ENCODE measurements at places on chromosomes 4 and X.

DNA sequence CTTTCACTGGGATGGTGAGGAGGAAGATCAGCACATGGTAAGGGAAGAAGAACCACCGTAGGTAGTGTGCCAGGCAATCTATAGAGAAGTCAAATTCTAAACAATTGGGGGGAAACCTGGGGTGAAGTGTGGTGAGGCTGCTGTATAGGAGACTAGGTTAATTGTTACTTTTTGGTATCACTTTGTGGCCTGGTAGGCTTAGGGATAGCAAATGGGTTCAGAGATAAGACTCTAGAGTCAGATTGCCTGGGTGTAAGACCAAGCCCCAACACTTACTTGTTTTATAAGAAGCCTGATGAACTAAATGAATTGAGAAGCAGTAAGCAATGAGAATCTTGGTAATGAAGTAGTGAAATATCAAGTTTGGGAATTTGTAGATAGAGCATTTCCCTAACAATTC lies 8.7 kb downstream of the SMAD1 start:
- DNase-seq: no peak

- DNase-seq: no peak
These were observed 144.8 kb upstream of the CPEB2 start for GRCh38 chr4:14857475-14857874.

- DNase-seq: peak; percentile 18
These were observed 31.6 kb upstream of the C1QTNF7 start for GRCh38 chr4:15396157-15396800.

- DNase-seq: no peak
These were observed 701.8 kb downstream of the PCDH7 start for GRCh38 chr4:31422006-31422405.

- no peak for DNase-seq
These were observed 48.2 kb downstream of the PPEF1 start for GRCh38 chrX:18755651-18756050.

GRCh38 chr4:7531640-7531994 lies 96.9 kb upstream of the PSAPL1 start:
- no peak for DNase-seq
